ENCODE measurements at places on chromosomes 7 and 10.
A peak's percentile ranks its signal among the peaks of the same experiment; 100 is the strongest.

GRCh38 chr7:133511252-133511651 is 258.4 kb downstream of the EXOC4 start:
- no peak for DNase-seq

DNA sequence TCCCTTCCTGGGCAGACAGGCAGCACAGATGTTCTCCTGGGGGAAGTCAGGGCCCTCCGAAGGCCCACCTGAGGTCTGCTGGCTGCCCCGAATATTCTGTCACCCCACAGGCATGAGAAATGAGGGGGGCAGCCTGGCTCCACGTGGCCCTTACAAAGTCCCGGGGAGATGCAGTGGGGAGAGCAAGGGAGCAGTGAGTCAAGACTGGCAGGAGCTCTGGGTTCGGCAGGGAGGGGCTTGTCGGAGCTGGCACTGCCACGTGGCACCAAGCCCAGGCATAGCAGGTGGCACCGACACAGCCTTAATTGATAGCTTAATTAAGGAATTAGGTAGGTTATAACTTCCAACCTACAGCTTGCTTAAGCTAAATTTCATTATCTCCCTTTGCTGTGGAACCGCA is 163.9 kb downstream of the USP6NL start:
- no peak for DNase-seq

- no peak for DNase-seq
Observed at GRCh38 chr10:5681930-5682329, 2.7 kb upstream of the TASOR2 start.

GRCh38 chr10:101616415-101617101 is 28.4 kb downstream of the DPCD start:
- no peak for DNase-seq

DNA sequence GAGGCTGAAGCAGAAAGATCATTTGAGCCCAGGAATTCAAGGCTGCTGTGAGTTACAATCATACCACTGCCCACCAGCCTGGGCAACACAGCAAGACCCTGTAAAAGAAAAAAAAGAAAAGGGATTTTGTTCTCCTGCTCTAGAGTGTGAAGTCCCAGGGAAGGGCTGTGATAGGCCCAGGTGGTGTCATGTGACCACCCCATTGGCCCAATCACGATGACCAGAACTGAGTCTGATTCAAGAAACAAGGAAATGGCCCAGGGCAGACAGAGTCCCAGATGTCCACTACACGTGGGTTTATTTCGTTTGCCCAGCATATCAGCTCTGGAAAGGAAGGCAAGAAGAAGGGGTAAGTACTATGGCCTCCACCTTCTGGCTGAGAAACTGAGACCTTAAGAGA is 81.3 kb upstream of the CUX1 start:
- no peak for DNase-seq

DNA sequence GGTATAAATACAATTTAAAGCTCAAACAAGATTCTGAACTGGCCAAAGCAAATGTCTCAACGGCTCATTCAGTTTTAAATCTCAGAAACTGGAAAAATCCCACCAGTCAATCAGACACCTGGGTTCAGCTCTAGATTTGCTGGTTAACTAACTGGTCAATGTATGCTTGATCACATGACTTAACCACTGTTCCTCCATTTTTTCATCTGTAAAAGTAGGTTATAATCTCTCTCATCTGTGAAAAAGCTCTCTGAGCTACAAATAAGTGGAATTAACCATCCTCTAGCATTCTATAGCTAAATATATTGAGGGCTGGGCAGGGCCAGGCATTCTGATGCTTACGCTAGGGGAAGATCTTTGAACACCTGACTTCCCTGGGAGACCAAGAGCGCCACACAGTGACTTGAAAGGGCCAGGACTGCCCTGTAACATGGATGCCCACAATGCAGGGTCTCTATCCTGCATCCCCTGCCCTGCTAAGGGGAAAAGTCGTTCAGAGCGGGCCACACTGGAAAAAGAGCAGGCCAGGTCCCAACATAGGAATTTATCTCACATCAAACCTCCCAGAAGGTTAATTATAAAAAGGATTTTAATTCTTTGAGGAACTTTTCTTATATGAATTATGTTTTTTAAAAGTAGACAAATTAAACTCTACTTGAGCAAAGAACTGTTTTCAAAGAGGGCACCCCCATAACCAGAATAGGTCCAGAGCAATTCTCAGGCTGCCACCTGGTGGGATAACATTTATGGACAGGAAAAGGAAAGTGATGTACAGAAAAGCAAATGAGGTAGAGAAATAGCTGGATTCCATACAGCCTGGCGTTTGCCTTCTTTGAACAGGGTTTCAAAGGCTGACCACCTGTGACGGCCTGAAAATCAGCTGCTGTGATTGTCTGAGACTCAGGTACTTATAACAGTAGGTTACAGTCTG is 1.8 kb downstream of the RP9 start:
- DNase-seq, result peak; percentile 22

GRCh38 chr10:18419945-18420344 is 231.4 kb downstream of the NSUN6 start:
- no peak for DNase-seq

- DNase-seq, result no peak
Observed at GRCh38 chr10:34161777-34162370, 653.2 kb downstream of the PARD3 start.

GRCh38 chr7:45525057-45525456 is 49.1 kb upstream of the ADCY1 start:
- no peak for DNase-seq
